Activated T-cell treated with anti-CD3 and anti-CD28 coated beads for 48 hours (primary cell): ENCODE measurements at places on chromosomes 6 and 20.

GRCh38 chr20:3896302-3896701 lies 7.1 kb downstream of the PANK2 start:
- no peak for DNase-seq

DNA sequence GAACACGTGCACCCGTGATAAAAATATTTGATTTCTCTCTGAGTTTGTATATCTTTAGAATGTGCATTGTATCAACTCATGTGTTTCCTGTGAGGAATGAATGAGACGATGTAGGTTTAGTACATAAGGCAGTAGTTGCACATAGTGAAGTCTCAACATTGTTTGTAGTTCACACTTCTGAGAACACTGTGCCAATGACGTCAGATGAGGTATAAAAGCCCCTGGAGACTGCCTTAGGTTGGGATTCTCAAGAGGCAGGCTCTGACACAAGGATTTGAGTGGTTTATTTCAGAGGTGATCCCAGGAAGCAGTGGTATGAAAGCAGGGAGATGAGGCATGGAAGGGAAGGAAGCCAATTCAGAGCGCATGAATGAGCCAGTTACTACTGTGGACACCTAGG lies 2.6 kb upstream of the NKAIN2 start:
- no peak for DNase-seq

- no peak for DNase-seq
Observed at GRCh38 chr6:83062225-83062624, 3.4 kb downstream of the UBE3D start.

GRCh38 chr6:130625825-130626527 lies 201.2 kb upstream of the SMLR1 start:
- DNase-seq = peak; percentile 8

GRCh38 chr6:143578054-143578453 lies 66.5 kb upstream of the FUCA2 start:
- DNase-seq = no peak

- no peak for DNase-seq
Observed at GRCh38 chr6:29255530-29255929, 46.0 kb upstream of the OR14J1 start.

DNA sequence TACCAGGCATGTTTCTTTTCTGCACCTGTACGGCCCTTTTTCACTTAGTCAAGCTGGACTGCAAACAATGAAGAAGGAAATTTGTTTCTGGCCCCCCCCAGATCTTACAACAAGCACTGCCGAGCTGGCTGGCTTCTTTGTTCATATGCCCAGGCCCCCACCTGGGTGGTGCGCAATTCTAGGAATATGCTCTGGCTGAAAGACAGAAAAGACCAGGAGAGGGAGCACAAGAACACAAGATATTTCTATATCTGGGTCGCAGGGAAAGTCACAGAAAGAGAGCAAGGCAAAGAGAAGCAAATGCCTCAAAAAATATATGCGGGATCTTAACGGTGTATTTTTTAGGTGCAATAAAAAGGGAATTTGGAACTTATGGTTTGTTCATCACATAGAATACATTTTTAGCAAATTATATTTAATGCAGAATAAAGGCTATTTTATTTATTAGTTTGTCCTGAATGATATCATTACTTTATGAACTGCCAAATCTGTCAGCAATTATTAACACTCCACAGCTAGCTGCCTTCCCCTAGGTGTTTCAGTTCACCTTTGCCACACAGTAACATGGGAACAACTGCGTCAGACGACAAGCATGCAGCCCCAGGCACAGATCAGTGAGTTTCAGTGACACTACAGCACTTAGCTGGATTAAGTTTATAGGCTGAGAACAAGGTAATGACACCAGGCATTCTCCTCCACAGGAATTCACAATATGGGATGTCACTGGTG lies 76.5 kb downstream of the GJA10 start:
- no peak for DNase-seq

DNA sequence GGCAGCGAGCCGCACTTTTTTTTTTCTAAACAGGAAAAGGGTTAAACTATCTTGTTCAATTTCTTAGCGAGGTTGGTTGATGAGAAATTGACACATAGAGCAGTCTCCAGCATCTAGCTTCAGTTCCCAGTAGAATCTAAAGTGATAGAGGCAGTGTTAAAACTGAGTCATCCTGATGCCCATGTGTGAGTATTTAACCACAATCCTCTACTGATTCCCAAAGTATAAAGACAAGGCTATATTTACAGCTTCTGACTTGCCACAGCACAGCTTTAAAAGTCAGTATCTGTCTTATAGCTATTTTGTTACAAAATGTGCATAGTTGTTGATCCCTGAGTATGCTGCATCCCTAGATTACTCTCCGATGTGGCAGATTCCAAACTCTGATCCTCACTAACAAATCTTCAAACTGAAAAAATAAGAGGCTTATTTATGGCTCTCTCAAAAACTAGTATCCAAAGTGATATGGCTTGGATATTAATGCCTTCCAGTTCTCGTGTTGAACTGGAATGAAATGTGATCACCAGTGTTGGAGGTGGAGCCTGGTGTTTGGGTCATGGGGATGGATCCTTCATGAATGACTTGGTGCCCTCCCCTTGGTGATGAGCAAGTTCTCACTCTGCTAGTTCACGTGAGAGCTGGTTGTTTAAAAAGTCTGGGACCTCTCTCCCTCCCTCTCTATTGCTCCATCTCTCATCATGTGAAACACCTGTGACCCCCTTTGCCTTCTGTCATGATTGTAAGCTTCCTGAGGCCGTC lies 13.1 kb upstream of the POPDC3 start:
- no peak for DNase-seq

GRCh38 chr20:11700831-11701230 lies 216.9 kb upstream of the BTBD3 start:
- no peak for DNase-seq

- no peak for DNase-seq
Observed at GRCh38 chr6:33853736-33854135, 49.9 kb upstream of the MLN start.

DNA sequence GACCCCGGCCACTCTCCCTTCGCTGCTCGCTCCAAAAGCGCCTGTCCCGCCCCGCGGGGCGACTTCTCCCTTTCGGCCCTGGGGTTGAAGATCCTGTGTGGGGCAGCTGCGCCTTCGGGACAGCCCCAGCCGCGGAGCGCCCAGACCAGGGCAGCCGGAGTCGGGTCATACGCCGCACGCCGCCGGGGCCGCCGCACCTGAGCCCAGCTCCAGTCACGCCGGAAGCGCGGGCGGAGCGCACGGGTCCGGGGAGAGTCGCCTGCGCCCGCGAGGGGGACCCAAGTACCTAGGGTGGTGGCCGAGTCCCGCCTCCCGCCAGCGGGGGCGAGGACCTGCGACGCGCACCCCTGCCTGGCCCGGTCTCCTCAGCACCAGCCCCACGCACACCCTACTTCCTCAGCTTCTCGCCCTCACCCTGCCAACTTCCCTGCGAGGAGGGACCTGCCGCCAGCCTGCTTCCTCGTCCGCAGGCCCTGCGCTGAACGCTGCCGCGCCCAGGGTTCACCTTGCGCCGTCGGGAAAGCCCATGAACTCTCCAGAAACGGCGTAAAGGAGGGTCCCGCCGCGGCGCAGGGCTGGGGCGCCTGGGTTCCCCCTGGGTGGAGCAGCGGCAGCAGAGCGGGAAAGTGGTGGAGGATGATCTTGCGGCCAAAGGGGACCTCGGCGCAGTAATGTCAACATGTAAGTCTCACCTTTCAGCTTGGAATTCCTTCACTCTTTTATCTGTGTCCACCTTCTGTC lies at the start of gene ADGRG6:
Gene ADGRG6, plus strand, starts transcription at position 357 of the 741 bp plus-strand sequence. Its CDS starts 323 bp downstream, at position 680.
- peak; percentile 51 for DNase-seq

DNA sequence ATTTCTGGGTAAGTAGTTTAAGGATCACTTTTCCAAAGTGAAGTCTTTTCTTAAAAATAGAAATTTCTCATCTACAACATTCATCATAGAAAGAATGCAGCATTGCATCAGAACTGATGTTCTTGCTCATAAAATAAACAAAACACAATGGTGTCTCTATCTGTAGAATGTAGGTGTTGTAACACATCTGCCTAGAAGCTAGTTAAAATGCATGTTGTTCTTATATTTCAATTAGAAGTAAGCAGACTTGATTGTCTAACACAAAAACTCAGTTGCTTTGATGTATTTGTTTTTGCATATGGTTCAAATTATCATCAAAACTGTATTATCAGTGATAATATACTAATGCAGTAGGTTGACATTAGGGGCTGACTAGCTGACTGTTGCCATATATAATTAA lies 654.7 kb upstream of the FLRT3 start:
- no peak for DNase-seq

- no peak for DNase-seq
Observed at GRCh38 chr6:5749651-5750215, 257.0 kb downstream of the NRN1 start.

DNA sequence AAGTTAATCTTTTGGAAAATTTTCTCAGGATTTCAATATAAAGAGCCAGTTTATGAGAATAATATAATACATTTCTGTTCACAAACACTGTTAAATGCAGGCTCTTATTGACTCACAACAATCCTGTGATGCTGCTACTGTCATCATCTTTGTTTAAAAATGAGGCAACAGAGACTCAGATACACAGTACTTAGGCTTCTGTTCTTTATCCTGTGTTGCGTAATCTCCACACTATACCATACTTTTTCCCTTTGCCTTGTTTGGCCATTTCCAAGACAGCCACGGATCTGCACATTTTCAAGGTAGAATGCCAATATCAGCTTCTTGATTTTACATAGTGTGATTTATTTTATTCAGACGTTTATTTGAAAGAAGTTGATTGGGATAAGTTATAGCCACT lies 699.0 kb upstream of the CITED2 start:
- DNase-seq = no peak

- no peak for DNase-seq
Observed at GRCh38 chr6:35183935-35184334, 29.8 kb upstream of the SCUBE3 start.

GRCh38 chr20:34377072-34377847 lies 14.2 kb downstream of the ITCH start:
- DNase-seq = peak; percentile 14

DNA sequence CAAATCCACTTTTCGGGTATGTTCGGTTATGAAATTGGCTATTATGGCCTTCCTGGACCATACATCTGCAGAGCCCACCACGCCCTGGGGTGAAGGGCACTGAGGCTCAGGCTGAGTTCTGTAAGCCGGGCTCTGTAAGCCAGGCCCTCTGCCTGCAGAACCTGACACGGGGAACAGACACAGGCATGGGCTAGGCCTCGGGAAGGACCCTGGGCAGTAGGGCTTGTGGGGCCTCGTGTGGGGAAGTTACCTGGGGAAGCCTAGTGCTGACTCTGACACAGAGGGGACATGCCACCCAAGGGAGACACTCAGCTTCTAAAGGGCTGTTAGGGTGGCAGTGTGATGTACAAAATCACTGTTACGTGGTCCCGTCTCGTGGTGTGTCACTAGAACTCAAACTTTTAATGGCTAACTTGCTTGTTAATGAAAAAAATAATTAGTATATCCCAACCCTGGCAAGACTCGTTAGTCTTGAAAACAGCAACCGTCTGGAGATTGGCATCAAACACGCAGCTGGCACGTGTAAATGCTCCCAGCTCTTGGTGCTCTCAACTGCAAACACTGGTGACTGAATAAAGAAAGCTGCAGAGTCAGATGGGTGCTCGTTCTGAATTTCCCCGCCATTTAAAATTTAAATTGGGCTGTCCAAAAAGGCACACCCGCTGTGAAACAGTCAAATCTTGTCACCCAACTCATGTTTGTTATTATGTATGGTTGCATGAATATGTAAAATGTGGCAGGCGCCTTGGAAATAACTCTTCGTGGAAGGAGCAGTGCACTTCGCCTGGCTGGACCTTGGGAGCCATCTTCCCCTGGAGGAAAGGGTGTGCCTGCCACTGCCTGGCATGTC lies 23.6 kb upstream of the TCFL5 start:
- no peak for DNase-seq

DNA sequence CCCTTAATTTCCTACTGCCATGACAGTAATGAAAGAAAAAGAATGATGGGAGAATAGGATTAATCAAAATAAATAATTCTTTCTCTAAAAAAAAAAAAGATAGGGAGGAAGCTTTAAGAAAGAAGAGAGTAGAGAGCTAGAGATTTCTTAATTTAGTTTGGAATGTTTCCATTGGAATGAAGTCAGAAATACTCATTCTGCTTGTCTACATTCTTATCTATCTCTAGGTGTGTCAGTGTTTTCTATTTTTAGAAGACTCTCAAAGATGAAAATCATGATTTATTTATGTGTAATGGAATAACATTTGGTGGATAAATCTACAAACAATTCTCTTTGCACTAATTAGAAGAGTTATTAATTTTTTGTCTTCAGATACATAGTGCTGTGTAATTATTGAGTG lies 38.0 kb upstream of the HIVEP1 start:
- DNase-seq = no peak

- no peak for DNase-seq
Observed at GRCh38 chr6:113115196-113115595, 741.9 kb upstream of the MARCKS start.

- no peak for DNase-seq
Observed at GRCh38 chr6:148658681-148659430, 88.0 kb upstream of the UST start.

- DNase-seq = no peak
Observed at GRCh38 chr6:169231790-169232506, 21.7 kb downstream of the THBS2 start.

DNA sequence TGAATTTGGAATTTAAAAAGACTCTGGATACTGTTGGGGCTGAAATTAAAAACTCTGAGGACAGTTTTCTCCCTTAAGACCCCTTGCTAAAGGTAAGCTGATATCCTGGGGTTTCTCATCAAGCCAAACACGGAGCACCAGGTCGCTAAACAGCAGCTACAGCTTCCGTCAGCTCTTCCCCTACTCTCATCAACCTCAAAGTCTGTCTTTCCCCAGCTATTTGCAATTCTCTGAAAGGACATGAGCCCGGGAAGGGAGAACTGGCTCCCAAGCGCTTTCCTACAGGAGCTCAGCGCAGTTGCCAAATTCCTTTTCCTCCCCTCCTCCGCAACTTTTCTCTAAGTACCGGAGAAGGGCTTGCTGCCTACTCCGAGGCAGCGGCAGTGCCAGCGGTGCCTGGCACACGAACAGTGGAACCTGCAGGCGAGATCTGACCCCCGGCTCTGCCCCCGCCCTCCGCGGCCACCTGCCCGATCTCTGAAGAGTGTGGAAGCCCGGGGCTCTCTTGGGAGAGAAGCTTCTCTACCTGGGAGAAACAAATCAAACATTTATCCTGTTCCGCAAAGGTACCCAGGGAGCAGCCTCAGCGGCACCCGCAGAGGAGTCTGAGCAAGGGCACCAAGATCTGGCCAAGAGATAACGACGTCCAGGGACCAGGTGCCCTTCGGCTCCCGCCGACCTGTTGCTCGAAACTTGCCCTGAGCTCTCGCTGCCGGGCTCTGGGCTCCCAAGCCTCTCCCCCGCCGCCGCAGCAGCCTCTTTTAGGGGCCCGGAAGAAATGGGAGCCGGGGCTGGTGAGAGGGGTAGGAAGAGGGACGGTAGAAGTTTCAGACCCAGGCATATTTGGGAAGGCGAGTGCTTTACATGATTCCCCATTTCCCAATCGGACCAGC lies 2.2 kb downstream of the CBLN4 start:
- DNase-seq = no peak

GRCh38 chr6:133396233-133396983 lies 155.3 kb downstream of the EYA4 start:
- DNase-seq = no peak
